AG10803 (cell line): ENCODE measurements at places on chromosomes 4 and X.

DNA sequence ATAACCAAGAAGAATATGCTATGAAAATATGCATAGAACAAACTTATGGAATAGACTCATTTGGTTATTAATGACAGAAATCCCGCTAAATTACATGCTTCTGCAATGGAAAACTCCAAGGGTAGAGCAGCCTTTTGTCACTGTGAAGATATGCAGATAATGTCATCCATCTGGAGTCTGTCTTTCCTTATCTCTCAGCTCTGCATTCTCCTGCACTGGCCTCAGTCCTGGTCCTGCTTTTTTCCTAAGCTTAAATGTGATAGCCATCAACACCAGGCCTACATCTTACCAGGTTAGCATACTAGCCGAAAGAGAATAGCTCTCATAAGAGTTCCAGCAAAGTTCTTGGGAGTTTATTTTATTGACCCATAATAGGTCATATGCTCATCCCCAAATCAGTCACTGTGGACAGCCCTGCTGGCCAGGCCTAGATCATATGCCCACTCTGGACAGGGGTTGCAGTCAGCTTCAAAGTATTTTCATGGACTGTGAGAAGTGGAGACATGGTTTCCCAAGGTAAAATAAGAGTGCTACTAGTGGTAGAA, 86.5 kb upstream of the LEF1 start:
- DNase-seq: no peak

GRCh38 chr4:108116423-108117168, 52.1 kb downstream of the LEF1 start:
- no peak for DNase-seq

GRCh38 chr4:11497972-11498371, 69.3 kb upstream of the HS3ST1 start:
- DNase-seq: no peak

DNA sequence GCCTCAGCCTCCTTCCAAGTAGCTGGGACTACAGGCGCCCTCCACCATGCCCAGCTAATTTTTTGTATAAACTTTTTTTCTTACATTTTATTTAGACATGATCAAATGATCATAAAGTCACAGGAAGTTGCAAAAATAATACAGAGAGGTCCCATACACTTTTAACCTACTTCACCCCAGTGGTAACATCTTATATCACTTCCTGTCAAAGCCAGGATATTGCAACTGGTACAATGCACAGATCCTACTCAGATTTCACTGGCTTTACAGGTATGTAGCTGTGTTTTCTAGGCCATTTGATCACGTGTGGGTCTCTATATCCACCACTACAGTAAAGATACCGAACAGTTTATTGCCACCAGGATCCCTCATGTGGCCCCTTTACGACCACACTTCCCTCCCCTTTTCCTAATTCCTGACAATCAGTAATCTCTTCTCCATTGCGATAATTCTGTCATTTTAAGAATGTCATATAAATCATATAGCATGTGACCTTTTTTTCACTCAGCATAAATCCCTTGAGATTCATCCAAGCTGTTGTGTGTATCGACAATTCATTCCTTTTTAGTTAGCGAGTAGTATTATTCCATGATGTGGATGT, 18.0 kb downstream of the RPS6KA3 start:
- DNase-seq: no peak

GRCh38 chrX:37685381-37686359, at the start of gene XK:
Gene XK (plus strand): TSS chrX:37685791. CDS start chrX:37685962, 171 bp downstream.
- no peak for DNase-seq

DNA sequence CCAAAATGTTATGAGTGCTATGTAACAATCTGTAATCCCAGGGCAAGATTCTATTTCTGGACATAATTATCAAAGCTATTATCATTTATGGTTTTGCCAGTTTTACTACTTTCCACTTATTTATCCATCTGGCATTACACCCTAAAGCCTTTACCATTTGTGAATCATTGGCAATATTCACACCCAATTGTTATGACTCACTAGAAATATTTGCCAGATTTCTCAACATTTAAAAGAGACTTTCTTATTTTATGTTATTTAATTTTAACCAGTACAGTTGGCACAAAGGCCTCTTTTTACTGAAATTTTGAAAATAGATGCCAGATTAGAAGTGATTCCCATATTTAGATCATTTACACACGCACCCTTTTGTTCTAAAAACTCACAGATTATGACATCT, 242.7 kb upstream of the WDFY3 start:
- DNase-seq: peak; percentile 15

DNA sequence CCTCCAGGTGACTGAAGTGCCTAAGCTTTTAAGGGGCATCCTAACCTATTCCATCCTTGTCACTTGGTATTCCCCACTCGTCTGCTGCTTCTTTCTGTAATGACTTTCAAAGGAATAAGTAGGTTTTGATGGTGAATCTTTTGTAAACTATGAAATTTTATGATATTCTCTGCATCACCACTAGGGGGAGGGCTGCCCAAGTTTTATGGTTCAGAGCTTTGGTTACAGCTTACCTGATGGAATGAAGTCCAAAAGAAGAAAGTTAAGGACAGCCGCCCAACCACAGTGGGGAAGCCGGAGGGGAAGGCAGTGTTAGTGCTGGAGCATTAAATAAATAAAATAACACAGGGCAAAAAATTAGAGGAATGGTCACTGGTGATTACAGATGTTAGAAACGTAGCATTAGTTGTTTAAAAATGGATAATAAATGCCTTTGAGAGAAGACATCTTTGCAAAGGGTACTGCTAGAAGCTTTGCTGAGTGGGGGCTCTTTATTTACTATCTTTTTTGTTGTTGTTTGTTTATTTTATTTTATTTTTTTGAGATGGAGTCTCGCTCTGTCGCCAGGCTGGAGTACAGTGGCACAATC, 204.9 kb downstream of the GBA3 start:
- peak; percentile 23 for DNase-seq

GRCh38 chr4:161359491-161359890, 804.3 kb downstream of the FSTL5 start:
- DNase-seq: no peak

DNA sequence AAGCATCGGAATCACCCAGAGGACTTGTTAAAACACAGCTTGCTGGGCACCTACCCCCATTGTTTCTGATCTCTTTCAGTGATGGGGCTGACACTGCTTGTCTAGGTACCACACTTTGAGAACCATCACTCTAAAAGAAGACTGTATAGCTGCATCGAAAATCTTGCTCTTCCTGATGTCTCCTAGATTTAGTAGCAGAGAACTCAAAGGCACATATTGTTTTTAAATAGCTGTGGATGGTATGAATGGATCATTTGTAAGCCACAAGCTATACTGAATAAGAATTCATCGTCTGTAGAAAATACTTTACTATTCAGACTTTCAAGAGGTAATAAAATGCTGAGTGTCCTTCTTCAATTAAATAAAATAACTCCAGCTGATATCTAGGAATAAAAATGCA, 405.4 kb downstream of the ANKRD50 start:
- DNase-seq: no peak

DNA sequence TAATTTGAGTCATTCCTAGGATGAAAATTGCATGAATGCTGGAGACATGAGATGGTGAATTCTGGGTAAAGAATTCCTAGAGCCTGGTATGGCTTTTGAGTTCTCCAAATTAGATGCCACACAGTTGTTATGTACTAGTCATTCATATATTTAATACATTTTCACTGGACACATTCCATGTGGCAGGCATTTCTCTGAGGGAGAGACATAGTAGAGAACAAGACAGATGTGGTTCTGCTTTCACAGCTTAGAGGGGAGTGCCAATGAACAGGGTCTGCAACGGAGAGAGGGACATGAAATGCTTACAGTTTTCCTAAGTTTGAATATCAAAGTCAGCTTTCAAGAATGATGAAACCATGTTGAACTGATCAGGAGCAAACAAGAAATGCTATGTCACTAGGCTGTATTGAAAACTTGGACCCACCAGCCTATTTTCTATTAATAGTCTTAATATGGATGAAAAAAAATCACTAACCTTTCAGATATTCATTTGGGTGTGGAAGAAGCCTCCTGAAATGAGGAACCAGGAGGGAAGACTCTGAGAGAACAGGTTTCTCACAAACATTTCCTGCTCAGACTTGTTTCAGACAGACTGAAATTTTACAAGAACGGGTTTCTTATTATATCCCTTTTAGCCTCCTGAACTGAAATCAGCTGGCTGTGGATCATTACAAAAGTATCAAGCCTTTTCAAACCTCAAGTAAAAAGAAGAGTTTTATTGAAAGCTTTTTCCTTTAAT, 276.0 kb upstream of the TET2 start:
- DNase-seq: no peak

- no peak for DNase-seq
These were observed 227.4 kb upstream of the ANKRD50 start for GRCh38 chr4:124939908-124940307.

GRCh38 chr4:78962597-78963115, 23.4 kb upstream of the PAQR3 start:
- DNase-seq: no peak

DNA sequence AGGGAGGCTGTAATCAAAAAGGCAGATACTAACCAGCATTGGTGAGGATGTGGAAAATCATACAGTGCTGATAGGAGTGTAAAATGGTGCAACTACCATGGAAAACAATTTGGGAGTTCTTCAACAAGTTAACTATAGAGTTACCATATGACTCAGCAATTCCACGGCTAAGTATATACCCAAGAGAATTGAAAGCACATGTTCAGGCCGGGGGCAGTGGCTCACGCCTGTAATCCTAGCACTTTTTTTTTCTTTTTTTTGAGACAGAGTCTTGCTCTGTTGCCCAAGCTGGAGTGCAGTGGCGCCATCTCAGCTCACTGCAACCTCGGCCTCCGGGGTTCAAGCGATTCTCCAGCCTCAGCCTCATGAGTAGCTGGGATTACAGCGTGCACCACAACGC, 15.0 kb upstream of the CD99L2 start:
- peak; percentile 73 for DNase-seq

GRCh38 chrX:133559909-133560308, 144.6 kb upstream of the GPC4 start:
- no peak for DNase-seq

GRCh38 chr4:10080589-10081217, 35.9 kb downstream of the WDR1 start:
- no peak for DNase-seq

GRCh38 chr4:114998316-114998715, 115.1 kb downstream of the NDST4 start:
- no peak for DNase-seq

- DNase-seq: no peak
These were observed 1.2 kb downstream of the SOD3 start for GRCh38 chr4:24796620-24797019.

DNA sequence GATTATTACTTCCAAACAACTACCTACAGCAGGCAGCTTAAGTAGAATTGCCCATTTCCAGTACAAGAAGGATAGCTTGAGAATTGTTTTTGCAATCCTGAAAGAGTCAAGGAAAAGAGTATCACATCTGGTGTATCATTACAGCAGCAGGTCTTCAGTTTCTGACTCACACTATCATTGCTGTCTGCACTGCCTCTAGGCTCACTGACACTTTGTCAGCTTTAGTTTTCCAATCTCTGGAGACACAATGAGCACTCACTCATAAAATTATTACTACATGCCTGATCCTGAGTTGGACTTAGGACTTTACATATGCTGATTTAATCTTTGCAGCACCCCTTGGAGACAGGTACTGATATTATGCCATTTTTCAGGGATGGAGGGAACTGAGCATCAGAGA, 244.6 kb upstream of the BOD1L1 start:
- DNase-seq: peak; percentile 9

DNA sequence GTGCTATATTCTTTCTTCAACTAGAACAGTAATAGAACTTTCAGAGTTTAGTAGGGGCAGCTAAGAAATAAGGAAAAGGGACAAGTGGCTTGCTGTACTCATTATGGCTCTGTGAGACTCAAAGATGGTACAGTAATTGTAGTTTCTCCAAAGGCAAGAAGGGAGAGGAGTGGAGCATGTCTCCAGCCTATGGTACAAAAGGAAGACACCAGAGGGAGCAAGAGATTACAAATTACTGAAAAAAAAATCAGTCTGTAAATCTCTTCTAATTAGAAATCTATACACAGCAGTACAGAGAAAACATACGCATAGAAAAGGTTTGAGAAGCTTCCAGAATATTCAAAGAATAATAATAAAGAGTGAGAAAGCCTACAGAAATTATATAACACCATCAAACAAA, 61.4 kb downstream of the KLHL4 start:
- no peak for DNase-seq

DNA sequence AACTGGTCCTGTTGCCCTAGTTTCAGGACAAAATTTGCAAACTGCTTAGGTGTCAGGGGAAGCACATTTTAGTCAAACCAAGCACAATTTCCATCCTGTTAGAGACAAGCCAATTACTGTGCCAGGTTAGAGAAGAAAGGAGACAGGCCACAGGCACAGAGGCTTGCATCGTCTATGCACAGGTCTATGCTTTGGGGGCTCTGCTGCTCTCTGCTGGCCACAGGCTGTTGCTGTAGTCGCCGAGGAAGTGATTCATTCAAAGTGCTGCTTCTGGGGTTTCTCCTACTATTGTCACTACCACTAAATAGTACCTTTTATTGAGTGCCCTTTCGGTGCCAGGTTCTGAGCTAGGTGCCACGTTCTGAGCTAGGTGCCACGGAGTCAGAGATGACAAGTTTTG, 45.5 kb downstream of the VGLL1 start:
- DNase-seq: peak; percentile 32

- peak; percentile 11 for DNase-seq
These were observed 7.2 kb downstream of the NR0B1 start for GRCh38 chrX:30301963-30302362.

- no peak for DNase-seq
These were observed 22.4 kb downstream of the LPAR4 start for GRCh38 chrX:78769946-78770345.

GRCh38 chr4:83328521-83329187, 6.0 kb downstream of the HPSE start:
- DNase-seq: no peak

GRCh38 chr4:152448038-152448707, 87.7 kb downstream of the FBXW7 start:
- no peak for DNase-seq

GRCh38 chrX:140467211-140467610, 37.7 kb downstream of the SOX3 start:
- peak; percentile 6 for DNase-seq

- peak; percentile 74 for DNase-seq
These were observed 316.7 kb upstream of the DIPK2B start for GRCh38 chrX:45517090-45517973.

DNA sequence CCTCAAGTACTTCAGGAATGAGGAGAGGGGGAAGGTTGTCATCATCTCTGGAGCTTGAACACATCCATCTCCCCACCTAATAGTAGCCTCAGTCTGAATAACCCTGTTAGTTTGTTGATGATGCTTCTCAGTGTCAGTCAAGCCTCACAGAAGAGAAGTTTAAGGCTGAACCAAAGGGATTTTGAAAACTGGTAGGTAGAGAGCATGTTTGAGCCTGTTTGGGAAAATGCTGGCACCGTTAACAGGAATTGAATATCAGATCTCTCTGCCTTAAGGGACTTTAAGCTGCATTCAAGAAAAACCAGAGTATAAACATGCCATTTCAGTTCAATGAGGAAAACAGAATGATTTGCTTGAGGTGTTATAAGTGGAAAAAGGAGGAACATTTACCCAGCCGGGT, 73.1 kb downstream of the MAPK10 start:
- no peak for DNase-seq

GRCh38 chrX:43349363-43349762, 306.7 kb upstream of the MAOA start:
- peak; percentile 25 for DNase-seq
